ENCODE measurements at places on chromosomes 4 and X.

- DNase-seq: peak; percentile 10
These were observed 186.5 kb upstream of the RPL34 start for GRCh38 chr4:108433832-108434231.

DNA sequence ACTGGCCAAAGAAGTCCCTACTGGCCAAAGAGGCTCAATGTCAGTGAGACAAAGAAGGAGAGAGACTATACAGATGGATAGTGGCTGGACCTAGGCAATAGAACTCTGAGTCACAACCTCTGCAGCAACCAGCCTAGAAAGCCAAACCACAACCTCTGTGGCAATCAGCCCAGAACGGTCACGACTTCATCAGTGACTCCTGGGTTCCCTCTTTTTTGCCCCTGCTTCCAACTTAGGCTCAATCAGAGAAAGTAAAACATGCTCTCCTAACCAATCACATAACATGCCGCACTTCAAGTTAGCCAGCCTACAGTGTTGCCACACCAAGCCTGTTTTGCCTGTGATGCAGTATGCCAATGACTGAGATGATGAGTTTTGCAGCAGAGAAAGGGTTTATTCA lies 203.4 kb downstream of the ANAPC10 start:
- DNase-seq: no peak

GRCh38 chrX:27679281-27679680 lies 89.1 kb downstream of the DCAF8L2 start:
- DNase-seq: no peak

DNA sequence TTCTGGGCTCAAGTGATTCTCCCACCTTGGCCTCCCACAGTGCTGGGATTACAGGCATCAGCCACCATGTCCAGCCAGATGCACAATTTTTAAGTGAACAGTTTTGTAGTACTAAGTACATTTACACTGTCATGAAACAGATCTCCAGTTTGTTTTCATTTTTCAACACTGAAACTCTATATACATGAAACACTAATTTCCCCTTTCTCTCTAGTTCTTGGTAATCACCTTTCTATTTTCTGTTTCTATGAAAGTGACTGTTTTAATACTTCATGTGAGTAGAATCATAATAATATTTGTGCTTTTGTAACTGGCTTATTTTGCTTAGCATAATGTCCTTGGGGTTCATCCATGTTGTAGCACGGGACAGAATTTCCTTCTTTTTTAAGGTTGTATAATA lies 237.4 kb downstream of the CAMK2D start:
- DNase-seq: no peak
